Activated CD4-positive, alpha-beta T cell treated with anti-CD3 and anti-CD28 coated beads for 36 hours (primary cell): ENCODE measurements at places on chromosomes 1 and 21. TPM values are rescaled to one million over a fixed set of nuclear protein-coding genes. Genes with fewer than 3 reads are reported as not detected.

The HPCAL4 gene
- 0.94 TPM for total RNA-seq

The UTP11 gene
- 82.4 TPM for total RNA-seq

The TMPRSS15 gene
- not detected for total RNA-seq

The AMIGO1 gene
- total RNA-seq, result 1.8 TPM

The MTFR1L gene
- total RNA-seq, result 30.8 TPM

The MSH4 gene
- total RNA-seq, result 0.21 TPM

The OR2L3 gene
- total RNA-seq, result not detected

The ZBTB48 gene
- total RNA-seq, result 26.0 TPM

DNA sequence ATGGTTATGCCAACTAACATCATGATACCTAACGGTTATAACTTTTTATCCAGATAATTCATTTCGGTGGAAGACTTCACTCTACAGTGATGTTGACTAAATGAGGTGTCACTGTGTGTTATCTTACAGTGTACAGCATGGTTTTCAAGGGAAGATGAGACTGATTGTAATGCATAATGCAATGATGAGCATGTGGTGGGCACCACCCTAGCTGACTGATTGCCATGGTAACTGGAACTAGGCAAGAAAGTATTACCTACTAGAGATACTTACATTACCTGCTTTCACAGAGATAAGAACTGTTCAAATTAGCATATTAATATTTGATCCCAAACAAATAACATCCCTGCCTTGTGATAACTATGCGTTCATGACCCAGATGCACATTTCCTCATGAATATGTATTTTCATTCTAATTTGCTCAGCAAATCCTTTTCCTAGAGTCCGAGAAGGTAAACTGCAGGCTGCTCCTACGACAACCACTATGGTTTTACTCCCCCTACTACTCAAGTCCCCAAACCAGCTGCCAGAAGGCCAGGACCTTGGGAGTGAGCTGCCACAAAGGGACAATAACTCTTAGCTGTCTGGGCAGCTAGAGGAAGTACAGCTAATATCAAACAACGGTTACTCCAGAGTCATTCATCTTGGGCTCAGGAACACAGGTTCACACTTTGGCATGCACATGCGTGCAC lies 29.2 kb downstream of the TRABD2B start:
- H3K4me3 ChIP-seq, result no peak overlapping the region
- peaks cover 2% of the 10 kb centered on the region for H3K27me3 ChIP-seq
- no peak for DNase-seq
- H3K4me1 ChIP-seq, result no peaks in the 10 kb centered on the region
- no peak overlapping the region for H3K27ac ChIP-seq

DNA sequence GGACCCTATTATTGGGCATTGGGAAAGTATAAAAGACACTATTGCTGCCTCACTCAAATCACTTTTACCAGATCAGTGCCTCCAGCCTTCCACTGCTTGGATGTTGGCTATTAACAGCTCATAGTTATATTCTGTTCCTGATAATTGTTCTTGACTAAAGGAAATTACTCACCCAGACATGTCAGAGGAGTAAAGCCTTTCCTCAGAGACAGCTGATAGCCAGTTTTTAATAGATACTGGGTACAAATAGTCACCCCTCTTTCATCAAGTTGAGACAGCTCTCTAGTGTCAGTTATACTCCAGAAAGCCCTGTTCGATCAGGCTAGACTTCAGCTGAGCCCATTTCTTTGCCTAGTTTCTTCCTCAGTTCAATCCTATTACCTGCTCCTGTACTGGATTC lies 876.1 kb upstream of the B3GALT2 start:
- H3K27me3 ChIP-seq, result no peaks in the 10 kb centered on the region
- H3K4me3 ChIP-seq, result no peak overlapping the region
- H3K27ac ChIP-seq, result no peak overlapping the region

GRCh38 chr1:204343247-204343646 lies 16.5 kb downstream of the PLEKHA6 start:
- H3K4me1 ChIP-seq, result peaks cover 4% of the 10 kb centered on the region
- H3K36me3 ChIP-seq, result no peaks in the 10 kb centered on the region
- H3K27me3 ChIP-seq, result peaks cover 2% of the 10 kb centered on the region
- no peak for DNase-seq
- no peak overlapping the region for H3K4me3 ChIP-seq
- no peak overlapping the region for H3K27ac ChIP-seq

DNA sequence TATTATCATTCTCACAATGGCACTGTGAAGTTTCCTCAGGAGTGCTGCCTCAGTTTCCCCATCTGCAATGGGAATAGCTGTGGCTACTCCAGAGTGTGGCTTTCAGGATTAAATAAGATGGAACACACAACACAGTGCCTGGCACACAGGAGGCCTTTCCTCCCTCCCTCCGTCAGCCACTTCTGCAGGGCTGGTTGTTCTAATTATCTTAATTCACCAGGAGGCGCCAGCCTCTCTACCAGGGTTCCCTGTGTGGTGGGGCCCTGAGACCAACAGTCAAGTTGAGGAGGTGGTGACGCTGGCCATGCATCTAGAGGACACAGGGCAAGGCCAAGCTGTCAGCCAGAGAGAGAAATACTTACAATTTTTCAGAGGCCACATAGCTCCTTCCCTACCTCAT lies 6.3 kb upstream of the FOXO6 start:
- H3K27me3 ChIP-seq, result peaks cover 7% of the 10 kb centered on the region
- DNase-seq, result no peak
- H3K4me1 ChIP-seq, result no peaks in the 10 kb centered on the region
- no peak overlapping the region for H3K27ac ChIP-seq

- H3K27ac ChIP-seq, result no peak overlapping the region
- peaks cover 17% of the 10 kb centered on the region for H3K4me1 ChIP-seq
- H3K27me3 ChIP-seq, result no peaks in the 10 kb centered on the region
- H3K4me3 ChIP-seq, result no peak overlapping the region
These were observed 38.9 kb downstream of the LEPR start for GRCh38 chr1:65459397-65459768.

GRCh38 chr1:47941609-47942239 lies 55.5 kb downstream of the TRABD2B start:
- no peaks in the 10 kb centered on the region for H3K4me1 ChIP-seq
- H3K27ac ChIP-seq, result no peak overlapping the region
- H3K4me3 ChIP-seq, result no peak overlapping the region
- H3K36me3 ChIP-seq, result no peaks in the 10 kb centered on the region
- DNase-seq, result no peak
- H3K27me3 ChIP-seq, result peaks cover 13% of the 10 kb centered on the region

GRCh38 chr1:236168716-236169429 lies 26.5 kb downstream of the GPR137B start:
- H3K27me3 ChIP-seq, result no peaks in the 10 kb centered on the region
- no peak overlapping the region for H3K27ac ChIP-seq
- peak; percentile 54 for DNase-seq
- H3K4me1 ChIP-seq, result peaks cover 5% of the 10 kb centered on the region
- no peak overlapping the region for H3K4me3 ChIP-seq

- DNase-seq, result no peak
- no peak overlapping the region for H3K4me3 ChIP-seq
- peaks cover 36% of the 10 kb centered on the region for H3K4me1 ChIP-seq
- H3K27me3 ChIP-seq, result peaks cover 3% of the 10 kb centered on the region
- no peak overlapping the region for H3K27ac ChIP-seq
- H3K36me3 ChIP-seq, result no peaks in the 10 kb centered on the region
These were observed 107.6 kb downstream of the FASLG start for GRCh38 chr1:172766462-172766861.

DNA sequence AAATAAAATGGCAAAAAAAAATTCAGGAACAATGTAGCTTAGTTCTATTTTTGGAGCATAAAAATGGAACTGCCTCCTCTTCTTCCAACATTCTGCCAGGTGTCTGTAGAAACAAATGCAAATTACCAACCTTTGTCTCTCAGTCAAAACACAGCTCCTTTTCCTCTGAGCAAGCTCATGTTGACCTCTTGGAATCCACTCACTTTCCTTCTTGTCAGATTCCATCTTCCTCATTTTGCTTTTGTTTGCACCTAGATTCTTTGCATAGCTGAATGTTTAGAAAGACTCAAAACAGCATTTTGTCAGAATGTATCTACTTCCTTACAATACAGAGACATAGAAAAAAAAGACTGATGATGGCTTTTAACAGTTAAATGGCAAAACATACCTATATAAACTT lies 178.2 kb downstream of the ADGRL2 start:
- H3K27ac ChIP-seq, result no peak overlapping the region

DNA sequence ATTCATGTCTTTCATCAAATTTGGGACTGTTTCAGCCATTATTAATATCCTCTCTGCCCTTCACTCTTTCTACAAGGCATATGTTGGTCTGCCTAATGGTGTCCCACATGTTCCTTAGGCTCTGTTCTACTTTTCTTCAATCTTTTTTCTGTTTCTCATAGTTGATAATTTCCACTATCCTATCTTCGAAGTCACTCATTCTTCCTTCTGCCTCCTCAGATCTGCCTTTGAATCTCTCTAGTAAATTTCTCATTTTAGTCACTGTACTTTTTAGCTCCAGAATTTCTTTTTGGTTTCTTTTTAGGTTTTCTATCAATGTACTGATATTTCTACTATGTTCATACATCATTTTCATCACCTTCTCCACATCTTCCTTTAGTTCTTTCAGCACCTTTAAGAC lies 20.0 kb upstream of the NIBAN1 start:
- no peak overlapping the region for H3K4me3 ChIP-seq
- peaks cover 17% of the 10 kb centered on the region for H3K27me3 ChIP-seq
- no peak overlapping the region for H3K27ac ChIP-seq
- H3K4me1 ChIP-seq, result no peaks in the 10 kb centered on the region
- no peak for DNase-seq

DNA sequence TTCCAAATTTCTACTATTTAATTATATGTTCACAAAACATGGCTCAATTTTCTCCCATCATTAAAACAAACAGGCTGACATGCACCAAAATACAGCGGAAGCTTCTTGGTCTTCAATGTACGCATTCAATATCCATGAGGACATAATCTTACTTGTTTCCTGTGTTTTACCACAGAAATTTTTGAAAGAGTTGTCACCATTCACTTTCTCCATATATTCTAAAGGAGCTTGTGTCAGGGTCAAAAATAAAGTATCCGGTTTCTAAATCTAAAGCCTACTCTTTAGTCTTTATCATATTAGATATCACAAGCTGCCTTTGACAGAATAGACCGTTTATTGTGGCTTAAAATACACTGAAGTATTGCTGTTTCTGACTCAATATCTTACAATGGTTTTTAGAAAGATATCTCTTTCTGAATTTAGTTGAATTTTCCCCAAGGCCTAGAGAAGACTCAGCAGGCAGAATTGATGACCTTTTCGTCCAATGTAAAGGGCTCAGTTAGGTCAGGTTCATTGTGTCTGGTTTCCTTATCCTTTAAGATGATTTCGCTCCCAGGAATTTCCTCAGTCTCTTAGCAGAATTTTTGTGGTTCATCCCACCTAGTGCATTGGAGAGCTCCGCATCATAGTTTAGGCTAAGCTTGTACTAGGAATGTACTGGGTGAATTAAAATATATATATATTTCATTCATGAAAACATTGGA lies 717.2 kb downstream of the NCAM2 start:
- no peak overlapping the region for H3K4me3 ChIP-seq
- H3K4me1 ChIP-seq, result no peaks in the 10 kb centered on the region
- no peaks in the 10 kb centered on the region for H3K27me3 ChIP-seq
- H3K36me3 ChIP-seq, result no peaks in the 10 kb centered on the region
- no peak for DNase-seq

DNA sequence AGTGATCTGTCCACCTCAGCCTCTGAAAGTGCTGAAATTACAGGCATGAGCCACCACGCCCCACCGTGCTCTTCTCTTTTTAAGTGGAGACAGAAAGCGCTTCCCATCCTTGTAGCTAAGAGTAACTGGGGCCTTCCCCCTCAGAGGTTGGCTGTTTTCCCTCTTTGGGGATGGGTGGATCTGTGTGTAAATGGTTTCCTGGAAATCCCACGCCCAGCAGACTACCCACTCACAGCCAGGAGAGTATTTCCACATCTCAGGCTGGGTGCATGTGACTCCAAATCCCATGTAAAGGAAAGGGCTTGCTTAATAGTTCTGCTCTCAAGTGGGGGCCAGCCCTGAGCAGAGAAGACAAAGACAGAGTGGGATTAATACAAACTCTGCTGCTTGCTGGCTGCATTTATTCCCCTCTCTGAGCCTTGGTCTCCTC lies 19.6 kb upstream of the TCEA3 start:
- H3K4me3 ChIP-seq, result no peak overlapping the region
- no peaks in the 10 kb centered on the region for H3K27me3 ChIP-seq
- no peaks in the 10 kb centered on the region for H3K4me1 ChIP-seq
- no peaks in the 10 kb centered on the region for H3K36me3 ChIP-seq

DNA sequence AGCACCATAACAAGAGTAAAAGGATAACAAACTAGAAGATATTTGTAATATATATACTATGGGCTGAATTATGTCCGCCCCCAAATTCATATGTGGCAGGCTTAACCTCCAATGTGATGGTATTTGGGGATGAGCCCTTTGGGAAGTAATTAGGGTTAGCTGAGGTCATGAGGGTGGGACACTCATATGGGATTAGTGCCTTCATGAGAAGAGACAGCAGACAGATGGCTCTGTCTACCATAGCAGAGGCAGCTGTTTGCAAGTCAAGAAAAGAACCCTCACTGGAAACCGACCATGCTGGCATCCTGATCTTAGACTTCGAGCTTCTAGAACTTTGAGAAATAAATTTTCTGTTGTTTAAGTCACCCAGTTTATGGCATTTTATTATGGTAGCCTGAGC lies 303.6 kb downstream of the LMO4 start:
- no peaks in the 10 kb centered on the region for H3K4me1 ChIP-seq
- H3K36me3 ChIP-seq, result no peaks in the 10 kb centered on the region
- H3K27me3 ChIP-seq, result no peaks in the 10 kb centered on the region

- no peak overlapping the region for H3K4me3 ChIP-seq
- no peak for DNase-seq
- H3K4me1 ChIP-seq, result no peaks in the 10 kb centered on the region
- H3K36me3 ChIP-seq, result no peaks in the 10 kb centered on the region
- H3K27ac ChIP-seq, result no peak overlapping the region
These were observed 410.5 kb upstream of the LRRC7 start for GRCh38 chr1:69157046-69157756.

- H3K4me1 ChIP-seq, result no peaks in the 10 kb centered on the region
- no peak for DNase-seq
- no peak overlapping the region for H3K4me3 ChIP-seq
- no peak overlapping the region for H3K27ac ChIP-seq
- no peaks in the 10 kb centered on the region for H3K36me3 ChIP-seq
These were observed 397.2 kb downstream of the KCNH1 start for GRCh38 chr1:210736713-210737112.

GRCh38 chr1:19872190-19872589 lies 10.0 kb upstream of the OTUD3 start:
- no peak overlapping the region for H3K27ac ChIP-seq
- no peaks in the 10 kb centered on the region for H3K36me3 ChIP-seq
- DNase-seq, result peak; percentile 20

DNA sequence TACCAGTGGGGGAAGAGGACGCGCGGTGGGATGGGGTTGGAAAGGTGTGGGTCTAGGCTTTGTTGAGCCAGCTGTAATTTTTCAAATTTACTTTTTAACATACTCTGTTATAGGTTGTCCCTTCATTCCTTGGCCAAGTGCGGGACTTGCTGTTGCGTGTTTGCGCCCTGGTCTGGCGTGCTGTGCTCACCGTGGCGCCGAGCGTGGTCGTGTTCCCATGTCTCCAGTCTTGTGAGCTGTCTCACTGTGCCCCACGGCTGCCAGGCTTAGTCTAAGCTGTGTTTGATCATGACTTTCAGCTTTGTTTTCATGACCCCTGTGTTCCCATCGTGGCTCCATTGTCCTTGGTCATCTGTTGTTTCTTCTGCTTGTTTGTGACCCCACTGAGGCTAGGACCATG lies 26.0 kb downstream of the TRAPPC10 start:
- no peak overlapping the region for H3K4me3 ChIP-seq
- peaks cover 12% of the 10 kb centered on the region for H3K4me1 ChIP-seq
- H3K27ac ChIP-seq, result peak overlapping the region; percentile 66
- H3K27me3 ChIP-seq, result no peaks in the 10 kb centered on the region
- H3K36me3 ChIP-seq, result peaks cover 45% of the 10 kb centered on the region
- DNase-seq, result no peak
